ENCODE measurements at places on chromosomes 12 and 14.

DNA sequence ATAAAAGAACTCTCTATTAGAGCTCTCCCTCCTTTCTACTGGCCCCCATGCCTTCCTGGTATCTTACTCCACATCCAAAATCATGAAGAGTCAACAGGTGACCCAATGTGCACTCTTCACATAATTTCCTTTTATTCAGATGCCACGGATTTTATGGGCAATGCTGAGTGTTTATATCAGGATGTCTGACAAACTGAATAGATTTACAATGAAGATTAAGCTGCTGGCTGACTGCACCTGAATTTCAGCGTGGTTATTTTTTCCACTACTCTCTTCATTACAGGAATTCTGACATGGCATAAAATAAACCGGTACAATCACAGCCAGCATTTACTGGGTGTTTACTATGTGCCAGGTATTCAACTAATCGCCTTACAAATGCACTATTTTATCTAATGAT is 29.4 kb upstream of the CERS5 start:
- no peak for DNase-seq

- DNase-seq: no peak
Observed at GRCh38 chr14:91249841-91250616, 5.5 kb upstream of the GPR68 start.

DNA sequence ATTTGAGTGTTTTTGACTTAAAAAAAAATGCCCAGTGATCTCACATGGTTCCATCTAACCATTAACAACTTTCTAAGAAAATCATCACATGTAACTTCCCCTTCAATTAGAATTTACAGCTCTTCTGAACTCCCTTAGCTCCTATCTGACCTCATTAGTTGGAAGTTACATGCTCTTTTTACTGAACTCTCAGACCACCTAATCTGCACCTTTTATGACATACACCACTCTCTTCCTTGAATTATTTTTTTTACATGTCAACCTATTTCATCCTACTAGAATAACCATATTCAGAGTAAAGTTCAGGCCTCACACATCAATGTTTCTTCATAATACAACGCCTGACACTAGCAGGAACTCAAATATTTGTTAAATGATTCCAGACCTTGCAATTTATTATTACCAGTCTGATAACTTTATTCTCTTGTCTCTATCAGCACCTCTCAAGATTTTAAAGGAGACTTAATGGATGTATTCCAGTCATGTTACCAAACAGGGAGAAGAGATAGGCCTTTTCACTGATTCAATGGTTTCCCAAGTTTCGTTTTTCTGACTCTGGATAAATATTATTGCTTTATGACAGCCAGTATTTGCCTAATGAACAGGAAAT is 21.0 kb downstream of the EGLN3 start:
- DNase-seq: no peak

- DNase-seq: no peak
Observed at GRCh38 chr12:88985011-88985410, 367.3 kb downstream of the DUSP6 start.

DNA sequence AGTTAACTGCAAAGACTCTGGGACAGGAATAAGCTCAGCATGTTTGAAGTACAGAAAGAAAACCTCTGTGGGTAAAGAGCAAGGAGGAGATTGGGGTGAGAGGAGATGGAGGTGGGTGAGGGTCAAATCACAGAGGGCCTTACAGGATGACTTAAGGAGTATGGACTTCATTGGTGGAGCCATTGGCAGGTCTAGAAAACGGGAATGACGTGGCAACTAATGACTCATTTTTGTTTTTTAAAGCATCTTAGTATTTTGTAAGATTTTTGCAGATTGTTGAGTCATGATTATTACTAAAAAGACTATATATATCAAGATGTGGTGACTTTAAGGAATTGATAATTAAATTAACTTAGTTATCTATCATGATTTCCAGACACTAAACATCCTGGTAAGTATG is 18.5 kb downstream of the UTP20 start:
- no peak for DNase-seq

- peak; percentile 81 for DNase-seq
Observed at GRCh38 chr12:15278816-15279658, 43.3 kb upstream of the PTPRO start.

DNA sequence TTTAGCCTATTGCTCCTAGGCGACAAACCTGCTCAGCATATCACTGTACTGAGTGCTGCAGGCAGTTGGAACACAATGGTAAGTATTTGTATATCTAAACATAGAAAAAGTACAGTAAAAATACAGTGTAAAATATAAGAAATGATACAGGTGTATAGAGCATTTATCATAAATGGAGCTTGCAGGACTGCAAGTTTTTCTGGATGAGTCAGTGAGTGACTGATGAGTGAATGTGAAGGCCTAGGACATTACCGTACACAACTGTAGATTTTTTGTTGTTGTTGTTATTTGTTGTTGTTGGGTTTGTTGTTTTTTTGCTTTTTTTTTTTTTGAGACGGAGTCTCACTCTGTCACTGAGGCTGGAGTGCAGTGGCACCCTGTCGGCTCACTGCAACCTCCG is 33.4 kb downstream of the PNMA1 start:
- DNase-seq: no peak

- no peak for DNase-seq
Observed at GRCh38 chr14:50260072-50260471, 28.7 kb upstream of the SOS2 start.

DNA sequence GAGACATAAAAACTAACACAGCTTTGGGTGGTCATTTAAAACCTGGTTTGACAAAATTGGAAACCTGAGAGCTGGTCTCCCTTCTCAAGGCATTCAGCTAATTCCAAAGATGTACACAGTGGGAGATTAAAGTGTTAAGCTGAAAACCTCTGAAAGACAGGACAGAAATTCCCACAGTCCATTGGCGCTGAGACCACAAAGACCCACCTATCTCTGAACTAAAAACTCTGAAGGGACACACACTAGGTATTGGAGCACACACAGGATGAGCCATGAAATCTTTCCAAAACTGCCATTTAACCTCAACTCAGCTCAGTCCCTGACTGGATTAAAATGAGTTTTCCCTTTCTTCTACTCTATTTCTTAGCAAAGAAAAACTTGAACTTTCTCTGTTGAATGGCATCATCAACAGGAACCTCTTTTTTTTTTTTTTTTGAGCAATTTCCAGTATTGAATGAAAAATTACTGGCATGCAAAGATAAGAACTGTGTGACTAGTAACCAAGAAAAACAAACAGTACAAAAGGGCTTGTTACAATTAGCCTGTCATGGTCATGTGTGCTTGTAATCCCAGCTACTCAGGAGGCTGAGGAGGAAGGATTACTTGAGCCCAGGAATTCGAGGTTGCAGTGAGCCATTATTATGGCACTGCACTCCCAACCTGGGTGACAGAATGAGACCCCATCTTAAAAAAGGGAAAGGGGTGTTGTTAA is 82.4 kb downstream of the IPO8 start:
- no peak for DNase-seq

DNA sequence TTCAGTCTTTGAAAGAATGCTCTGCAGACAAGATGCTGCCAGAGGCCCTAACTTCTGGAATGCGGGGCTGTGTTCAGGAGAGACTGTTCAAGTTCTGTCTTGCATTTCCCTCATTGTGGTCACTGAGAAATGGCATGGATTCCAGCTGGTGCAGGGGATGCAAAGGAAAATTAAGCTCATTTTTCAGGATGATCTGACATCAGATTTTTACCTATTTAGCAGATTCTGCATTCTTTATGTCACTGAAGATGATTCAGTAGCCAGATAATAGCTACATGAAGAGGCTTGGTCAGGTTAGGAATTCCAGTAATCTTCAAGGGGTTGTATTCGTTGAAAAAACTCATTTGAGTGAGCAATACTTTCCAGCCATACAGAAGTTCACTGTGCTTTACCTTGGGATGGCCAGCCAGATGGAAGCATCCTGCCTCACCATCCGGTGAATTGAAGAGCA is 16.1 kb upstream of the MFAP5 start:
- no peak for DNase-seq

- no peak for DNase-seq
Observed at GRCh38 chr12:127629066-127629820, 637.7 kb upstream of the TMEM132C start.

DNA sequence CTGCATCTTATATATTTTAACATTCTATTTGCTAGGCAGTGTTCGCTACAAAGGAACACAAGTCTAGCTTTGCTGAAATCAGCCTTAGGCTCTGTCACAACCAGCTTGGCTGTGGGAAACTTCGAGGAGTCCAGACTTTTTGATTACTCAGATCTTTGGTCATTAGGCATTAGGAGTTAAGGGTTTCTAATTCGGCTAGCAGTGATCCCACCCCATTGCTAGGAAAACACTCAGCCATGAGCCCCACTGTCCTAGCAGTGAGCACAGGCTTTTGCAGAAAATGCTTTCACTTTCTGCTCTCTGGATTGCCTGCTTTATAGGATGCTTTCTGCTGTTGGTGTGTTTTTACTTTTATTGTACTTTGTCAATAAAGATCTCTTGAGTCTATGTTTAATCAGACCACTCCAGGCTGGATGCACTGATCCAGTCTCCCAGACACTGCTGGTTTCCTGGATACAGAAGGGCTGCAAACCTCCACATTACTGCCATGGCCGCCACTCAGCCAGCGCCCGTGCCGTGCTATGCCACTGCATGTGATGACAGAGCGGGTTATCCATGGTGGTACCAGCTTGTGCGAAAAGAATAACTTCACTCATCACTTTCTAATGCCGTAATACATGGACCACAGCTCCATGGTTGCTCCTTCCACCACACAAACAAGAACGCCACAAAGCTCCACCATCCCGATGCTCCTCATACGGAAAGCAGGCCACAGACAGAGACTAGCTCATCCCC is 41.0 kb upstream of the PYGL start:
- DNase-seq: no peak

DNA sequence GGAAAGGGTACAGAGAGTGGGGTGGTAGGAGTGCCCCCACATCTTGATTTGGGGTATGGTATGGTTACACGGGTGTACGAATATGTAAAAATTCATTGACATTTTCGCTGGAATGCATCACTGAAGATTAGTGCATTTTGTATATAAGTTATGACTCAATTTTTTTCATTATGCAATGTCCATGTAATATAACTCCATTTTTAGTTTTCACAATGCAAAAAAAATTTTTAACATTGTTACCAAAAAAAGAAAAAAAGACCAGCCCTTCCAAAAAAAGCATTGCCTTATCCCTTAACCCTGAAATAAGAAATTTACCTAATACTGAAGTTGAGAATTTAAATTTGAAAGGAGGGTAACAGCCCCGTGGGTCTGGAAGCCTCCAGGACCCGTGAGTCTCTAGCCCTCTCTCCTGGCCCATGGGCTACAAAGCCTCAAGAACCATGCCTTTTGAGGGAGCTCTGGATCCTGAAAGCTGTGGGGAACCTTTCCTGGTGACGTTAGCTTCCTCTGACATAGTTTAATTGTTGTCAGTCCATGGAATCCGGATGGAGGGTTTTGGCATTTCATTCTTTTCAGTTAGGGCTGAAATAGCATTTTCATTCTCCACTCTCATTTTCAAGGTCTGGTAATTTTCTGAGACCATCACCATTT is 55.6 kb upstream of the ACTN1 start:
- no peak for DNase-seq

- DNase-seq: no peak
Observed at GRCh38 chr14:101828046-101828445, 66.5 kb downstream of the PPP2R5C start.

- DNase-seq: no peak
Observed at GRCh38 chr12:89927226-89927698, 218.6 kb upstream of the ATP2B1 start.

DNA sequence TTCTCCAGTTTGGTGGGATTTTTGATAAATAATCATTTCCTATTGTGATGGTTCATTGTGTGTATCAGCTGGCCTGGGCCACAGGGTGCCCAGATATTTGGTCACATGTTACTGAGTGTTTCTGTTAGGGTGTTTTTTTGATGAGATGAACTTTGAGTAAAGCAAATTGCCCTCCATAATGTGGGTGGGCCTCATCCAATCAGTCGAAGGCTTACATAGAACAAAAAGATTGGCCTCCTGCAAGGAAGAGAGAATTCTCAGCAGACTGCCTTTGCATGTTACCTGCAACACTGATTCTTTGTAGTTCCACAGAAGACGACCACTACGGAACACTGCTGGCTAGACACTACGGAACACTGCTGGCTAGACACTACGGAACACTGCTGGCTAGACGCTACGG is 441.6 kb downstream of the GLT1D1 start:
- DNase-seq: no peak

DNA sequence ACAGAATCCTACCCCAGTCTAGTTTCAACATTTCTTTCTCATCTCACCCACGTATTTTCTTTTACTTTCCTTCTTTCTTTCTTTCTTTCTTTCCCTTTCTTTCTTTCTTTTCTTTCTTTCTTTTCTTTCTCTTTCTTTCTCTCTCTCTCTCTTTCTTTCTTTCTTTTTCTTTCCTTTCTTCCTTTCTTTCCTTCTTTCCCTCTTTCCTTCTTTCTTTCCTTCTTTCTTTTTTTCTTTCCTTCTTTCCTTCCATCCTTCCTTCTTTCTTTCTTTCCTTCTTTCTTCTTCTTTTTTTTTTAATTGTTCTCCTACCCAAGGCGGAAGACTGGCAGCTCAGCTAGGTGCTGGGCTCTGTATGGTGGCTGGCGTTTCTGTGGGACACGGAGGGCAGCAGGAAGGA is 55.0 kb downstream of the GLT1D1 start:
- no peak for DNase-seq

DNA sequence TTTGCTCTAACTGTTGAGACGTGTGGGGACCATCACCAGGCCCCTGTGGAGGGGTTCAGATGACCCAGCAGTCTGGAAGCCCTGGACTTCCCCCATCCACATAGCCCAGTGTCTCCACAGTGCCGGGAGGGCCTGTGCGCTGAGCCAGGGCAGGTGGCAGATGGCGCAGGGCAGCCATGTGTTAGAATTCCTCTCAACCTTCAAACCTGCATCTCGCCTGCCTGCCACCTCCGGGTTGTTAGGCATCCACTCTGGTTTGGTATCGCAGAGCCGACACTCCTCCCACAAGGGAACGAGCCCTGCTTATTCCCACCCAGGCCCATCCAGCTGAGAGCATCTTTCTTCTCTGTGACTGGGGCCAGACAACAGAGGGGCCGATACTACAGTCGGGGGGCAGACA is 84.5 kb downstream of the ADGRD1 start:
- no peak for DNase-seq

GRCh38 chr12:57759360-57759980 is 4.6 kb downstream of the MARCHF9 start:
- no peak for DNase-seq

DNA sequence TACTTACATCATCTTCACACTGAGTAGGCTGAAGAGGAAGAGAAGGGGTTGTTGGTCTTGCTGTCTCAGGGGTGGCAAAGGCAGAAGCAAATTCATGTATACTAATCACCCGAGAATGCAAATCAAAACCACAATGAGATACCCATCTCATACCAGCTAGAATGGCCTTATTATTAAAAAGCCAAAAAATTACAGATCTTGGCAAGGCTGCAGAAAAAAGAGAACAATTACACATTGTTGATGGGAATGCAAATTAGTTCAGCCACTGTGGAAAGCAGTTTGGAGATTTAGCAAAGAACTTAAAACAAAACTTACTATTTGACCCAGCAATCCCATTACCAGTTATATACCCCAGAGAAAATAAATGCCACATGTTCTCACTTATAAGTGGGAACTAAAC is 154.9 kb downstream of the SEC23A start:
- DNase-seq: no peak
